ENCODE measurements at places on chromosomes 11 and 22.

- DNase-seq, result peak; percentile 42
Observed at GRCh38 chr11:34977089-34977912, 60.9 kb downstream of the PDHX start.

GRCh38 chr11:26335903-26336302, 4.0 kb downstream of the ANO3 start:
- peak; percentile 55 for DNase-seq

DNA sequence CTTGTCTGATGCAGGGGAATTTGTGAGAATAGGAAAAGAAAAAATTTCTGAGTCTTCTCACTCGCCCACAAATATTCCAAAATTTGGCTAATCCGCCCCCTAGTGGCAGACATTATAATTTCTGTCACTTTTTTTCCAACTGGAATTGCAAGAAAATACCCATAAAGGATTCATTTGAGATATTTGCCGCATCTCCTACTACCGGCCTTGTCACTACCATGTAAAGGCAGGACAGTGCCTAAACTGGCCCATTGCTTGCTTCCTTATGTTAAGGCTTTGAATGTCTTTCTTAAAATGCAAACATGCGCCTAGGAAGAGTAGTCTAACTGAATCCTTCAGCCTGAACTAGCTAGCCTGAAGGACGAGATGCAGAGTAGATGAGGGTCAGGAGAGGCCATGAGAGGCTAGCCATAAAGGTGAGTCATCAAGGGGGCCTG, 9.3 kb upstream of the CEP295 start:
- DNase-seq, result peak; percentile 26

GRCh38 chr22:27206374-27207133, 549.2 kb downstream of the MIAT start:
- DNase-seq, result no peak

GRCh38 chr11:102079625-102080024, 30.6 kb upstream of the YAP1 start:
- DNase-seq, result no peak

DNA sequence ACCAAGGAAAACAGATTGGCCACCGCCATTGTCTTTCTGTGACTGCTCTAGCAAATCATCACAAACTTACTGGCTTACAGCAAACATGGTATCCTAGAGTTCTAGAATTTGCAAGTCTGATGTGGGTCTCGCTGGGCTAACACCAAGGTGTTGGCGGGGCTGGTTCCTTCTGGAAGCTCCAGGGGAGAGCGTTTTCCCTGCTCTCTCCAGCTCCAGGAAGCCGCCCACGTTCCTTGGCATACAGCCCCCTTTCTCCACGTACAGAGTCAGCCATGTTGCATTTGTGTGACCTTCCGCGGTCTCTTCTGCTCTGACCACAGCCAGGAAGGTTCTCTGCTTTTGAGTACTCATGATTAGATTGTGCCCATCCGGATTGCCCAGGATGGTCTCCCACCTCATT, 27.5 kb downstream of the TBC1D22A start:
- DNase-seq, result no peak

- DNase-seq, result no peak
Observed at GRCh38 chr22:24162436-24162835, 18.9 kb upstream of the SUSD2 start.

DNA sequence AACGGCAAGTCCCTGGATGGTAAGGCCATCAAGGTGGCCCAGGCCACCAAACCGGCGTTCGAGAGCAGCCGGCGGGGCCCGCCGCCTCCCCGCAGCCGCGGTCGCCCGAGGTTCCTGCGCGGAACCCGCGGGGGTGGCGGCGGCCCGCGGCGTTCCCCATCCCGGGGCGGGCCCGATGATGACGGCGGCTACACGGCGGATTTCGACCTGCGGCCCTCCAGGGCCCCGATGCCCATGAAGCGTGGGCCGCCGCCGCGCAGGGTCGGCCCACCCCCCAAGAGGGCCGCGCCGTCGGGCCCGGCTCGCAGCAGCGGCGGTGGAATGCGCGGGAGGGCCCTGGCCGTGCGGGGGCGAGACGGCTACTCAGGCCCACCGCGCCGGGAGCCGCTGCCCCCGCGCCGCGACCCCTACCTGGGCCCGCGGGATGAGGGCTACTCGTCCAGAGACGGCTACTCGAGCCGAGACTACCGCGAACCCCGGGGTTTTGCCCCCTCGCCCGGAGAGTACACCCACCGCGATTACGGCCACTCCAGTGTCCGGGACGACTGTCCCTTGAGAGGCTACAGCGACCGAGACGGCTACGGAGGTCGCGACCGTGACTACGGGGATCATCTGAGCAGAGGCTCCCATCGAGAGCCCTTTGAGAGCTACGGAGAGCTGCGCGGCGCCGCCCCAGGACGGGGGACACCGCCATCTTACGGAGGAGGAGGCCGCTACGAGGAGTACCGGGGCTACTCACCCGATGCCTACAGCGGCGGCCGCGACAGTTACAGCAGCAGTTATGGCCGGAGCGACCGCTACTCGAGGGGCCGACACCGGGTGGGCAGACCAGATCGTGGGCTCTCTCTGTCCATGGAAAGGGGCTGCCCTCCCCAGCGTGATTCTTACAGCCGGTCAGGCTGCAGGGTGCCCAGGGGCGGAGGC, 792 bp downstream of the RBMXL2 start:
- DNase-seq, result no peak

GRCh38 chr11:15976433-15977045, 379.8 kb downstream of the SOX6 start:
- DNase-seq, result peak; percentile 49

DNA sequence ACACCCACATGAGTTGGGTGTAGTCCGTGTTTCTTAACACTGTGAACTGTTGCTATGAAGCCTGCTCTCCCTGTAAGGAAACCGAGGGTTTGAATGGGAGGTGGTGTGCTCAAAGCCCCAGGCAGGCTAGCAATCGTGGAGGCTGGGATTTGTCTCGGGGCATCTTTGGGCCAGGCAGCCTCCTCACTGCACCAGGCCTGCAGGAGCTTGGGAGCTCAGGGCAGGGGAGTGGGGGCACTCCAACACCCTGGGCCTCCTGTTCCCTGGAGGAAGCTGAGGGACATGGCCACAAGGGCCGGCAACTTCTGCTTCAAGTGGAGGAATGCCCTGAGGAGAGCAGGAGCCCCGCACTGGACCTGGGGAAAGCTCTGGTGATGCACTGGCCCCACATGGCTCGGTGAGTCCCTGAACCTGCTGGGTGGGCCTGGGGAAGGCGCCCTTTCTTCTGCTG, 164.7 kb upstream of the B3GAT1 start:
- no peak for DNase-seq

DNA sequence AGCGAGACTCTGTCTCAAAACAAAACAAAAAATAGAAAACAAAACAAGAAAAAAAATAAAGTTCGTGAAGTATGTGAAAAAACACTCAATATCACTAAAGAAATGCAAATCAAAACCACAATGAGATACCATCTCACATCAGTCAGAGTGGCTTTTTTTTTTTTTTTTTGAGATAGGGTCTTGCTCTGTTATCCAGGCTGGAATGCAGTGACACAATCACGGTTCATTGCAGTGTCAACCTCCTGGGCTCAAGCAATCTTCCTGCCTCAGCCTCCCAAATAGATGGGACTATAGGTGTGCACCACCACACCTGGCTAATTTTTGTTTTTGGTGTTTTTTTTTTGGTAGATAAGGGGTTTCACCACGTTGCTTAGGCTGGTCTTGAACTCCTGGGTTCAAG, 37.5 kb downstream of the ATG16L2 start:
- no peak for DNase-seq

DNA sequence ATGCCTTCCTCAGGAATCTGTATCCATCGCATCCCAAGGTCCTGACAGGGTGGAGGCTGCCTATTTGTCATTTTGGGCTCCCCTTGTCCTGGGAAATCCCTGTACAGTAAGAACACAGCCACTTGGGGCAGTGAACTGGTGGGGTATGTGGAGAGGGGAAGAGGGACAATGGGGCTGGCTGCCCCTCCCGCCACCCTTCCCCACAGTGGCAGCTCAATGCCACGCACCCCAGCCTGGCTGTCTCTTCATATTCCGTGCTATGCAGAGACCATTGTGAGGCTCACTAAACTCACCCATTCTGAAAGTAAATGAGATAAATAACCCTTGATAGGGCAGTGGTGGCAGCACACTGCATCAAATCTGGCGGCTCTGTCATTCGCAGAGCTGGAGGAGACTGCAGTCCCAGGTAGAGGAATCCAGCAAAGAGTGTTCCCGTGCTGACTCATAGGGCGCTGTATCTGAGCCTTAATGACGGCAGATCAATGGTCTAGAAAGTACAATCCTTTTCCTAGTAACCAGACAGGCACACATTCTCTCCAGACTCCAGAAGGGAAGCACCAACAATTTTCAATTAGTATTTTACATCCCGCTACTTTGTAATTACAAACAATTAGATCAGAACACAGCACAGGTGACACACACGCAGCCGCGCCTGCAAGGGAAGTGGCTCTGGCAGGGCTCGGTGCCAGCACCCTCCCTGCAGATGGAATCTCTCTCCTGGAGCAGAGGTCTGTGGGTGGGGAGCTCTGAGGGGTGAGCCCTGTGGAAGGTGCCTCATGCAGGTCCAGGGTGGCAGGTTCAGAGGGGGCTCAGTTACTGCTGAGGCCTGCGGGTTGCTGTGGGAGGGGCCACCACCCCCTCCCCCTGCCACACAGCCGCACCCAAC, 167.9 kb upstream of the B3GAT1 start:
- no peak for DNase-seq

DNA sequence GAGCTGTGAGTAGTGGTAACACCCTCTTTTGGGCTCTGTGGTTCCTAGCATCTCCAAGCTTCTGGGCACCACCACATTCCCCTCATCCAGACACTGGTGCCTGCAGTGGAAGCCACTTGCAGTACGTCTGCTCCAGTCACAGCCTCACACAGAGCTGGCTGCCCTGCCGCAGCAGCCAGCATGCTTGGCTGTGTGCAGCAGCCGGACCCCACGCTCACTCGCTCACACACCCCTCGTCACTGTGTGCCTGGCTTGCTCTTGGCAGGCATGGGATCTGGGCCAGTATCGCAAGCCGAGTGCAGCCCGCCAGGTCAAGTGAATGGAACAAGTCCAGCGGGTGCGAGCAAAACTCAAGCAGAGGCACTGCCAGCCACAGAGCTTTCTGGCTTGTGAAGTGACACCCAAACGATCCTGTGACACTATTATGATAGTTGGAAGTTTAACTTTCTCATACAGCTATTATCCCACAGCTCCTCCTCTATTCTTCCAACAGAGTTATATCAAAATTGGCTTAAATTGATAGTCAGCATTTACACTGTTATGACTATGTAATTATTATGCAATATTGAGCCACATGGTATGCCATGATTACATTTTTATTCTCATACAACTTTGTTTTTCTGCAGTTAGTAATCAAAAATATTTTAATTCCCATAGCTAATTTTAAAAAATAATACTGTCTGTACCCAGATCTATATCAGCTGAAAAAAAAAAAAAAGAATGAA, 89.0 kb downstream of the CCDC73 start:
- no peak for DNase-seq

DNA sequence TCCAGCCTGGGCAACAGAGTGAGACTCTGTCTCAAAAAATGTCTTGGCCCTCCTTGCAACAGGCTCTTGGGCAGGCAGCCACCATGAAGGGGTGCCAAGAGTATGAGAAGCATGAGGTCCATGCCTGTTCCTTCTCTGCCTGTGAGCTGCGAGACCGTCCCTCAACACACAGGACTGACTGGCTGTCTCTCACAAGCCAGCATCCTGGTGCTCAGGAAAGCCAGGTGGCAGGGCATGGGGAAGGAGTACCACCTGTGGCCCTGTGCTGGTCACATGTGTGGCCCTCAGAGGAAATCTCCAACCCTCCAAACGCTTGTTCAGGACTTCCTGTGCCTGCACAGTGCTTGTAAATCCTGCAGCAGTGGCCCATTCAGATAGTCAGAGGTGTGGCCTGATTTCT, 83.2 kb downstream of the ATXN10 start:
- no peak for DNase-seq

GRCh38 chr11:6237266-6237665, 1.6 kb upstream of the CNGA4 start:
- no peak for DNase-seq

DNA sequence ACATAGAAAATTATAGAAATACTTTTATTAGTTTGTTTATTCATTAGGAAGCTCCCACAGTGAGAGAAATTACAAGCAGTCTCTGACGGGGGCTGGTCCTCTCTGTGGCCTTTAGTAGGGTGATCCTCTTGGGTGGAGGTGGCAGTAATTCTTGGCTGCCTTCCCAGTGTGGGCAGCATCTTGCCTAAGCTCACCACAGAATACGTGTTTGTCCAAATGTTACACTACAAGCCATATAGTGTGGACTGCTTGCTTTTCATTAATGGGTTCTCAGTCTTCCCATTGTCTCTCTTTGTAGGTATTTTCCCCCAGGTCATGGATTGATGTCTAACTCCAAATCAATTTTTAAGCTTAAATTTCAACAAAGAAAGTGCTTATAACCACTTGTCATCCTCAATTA, 43.3 kb downstream of the ENDOD1 start:
- no peak for DNase-seq

GRCh38 chr11:6655020-6655789, 404 bp downstream of the DCHS1 start:
- DNase-seq, result no peak

GRCh38 chr11:2581931-2582350, 117.9 kb downstream of the KCNQ1OT1 start:
- no peak for DNase-seq

- no peak for DNase-seq
Observed at GRCh38 chr11:105328061-105328460, 188.5 kb upstream of the CARD18 start.

- DNase-seq, result no peak
Observed at GRCh38 chr11:118232659-118233058, 7.8 kb upstream of the JAML start.

DNA sequence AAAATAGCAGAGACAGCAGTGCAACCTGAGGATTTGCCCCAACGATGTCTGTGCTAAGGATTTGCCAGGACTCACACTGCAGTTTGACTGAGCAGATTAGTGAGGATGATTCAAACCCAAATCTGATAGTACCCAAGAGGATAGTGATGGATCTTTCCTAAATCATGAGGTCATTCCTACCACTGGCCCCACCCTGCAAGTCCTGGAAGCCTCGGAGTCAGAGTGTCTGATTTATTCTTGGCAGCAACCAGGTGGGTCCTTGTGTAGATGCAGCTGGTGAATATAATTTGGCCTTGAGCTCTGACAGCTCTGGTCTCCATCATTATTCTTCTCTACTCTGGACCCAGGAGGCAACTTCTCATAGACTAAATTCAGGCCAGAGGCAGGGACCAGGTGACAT, 179.3 kb upstream of the RAG2 start:
- peak; percentile 13 for DNase-seq

GRCh38 chr11:33463059-33463458, 205.9 kb downstream of the HIPK3 start:
- no peak for DNase-seq

- no peak for DNase-seq
Observed at GRCh38 chr11:43410394-43410793, 51.7 kb downstream of the TTC17 start.

- no peak for DNase-seq
Observed at GRCh38 chr11:959608-960007, 33.9 kb downstream of the AP2A2 start.

GRCh38 chr11:1344056-1344635, 34.7 kb upstream of the TOLLIP start:
- DNase-seq, result no peak

GRCh38 chr22:20058989-20059770, 20.9 kb upstream of the DGCR8 start:
- no peak for DNase-seq
